ENCODE measurements at places on chromosomes 3 and 15.

GRCh38 chr3:16363636-16364035, 98.6 kb downstream of the OXNAD1 start:
- DNase-seq, result no peak

DNA sequence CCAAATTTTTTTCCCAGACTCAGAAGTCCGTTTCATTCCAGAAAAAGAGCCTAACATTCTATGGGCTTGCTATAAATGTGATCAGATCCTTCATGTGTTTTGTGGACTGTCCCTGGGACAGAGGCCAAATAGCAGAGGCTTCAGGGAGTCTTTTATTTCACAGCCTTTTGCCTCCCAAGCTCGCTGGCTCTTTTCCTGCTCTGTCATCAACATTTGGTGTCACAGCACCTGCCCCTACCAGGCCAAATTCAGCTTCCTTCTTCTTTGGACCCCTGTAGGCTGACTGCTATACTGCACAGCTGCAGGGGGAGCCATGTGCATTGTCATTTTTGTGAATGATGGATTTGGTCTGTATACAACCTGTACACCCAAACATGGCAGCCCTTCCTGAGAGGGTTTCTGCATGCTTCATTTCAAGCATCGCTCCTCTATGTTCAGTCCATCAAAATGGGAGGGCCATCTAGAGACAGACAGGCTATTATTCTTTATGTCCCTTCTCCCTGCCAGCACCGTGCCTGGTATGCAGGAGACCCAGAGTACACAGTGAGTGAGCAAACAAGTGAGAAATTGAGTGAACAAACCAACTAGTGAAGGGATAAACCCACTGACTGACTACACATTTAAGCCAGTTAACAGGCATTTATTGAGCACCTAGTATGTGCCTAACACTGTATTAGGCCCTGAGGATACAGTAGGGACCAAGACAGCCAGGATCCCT, 17.9 kb upstream of the RPP14 start:
- DNase-seq, result no peak

GRCh38 chr3:140180603-140181002, 245.6 kb downstream of the CLSTN2 start:
- peak; percentile 68 for DNase-seq

- peak; percentile 89 for DNase-seq
Observed at GRCh38 chr15:35757361-35757760, 211.4 kb upstream of the DPH6 start.

Measured in NCI-H1417 (cell line).